ENCODE measurements at places on chromosomes 3 and 15.

GRCh38 chr15:101293122-101293521 lies 1.9 kb downstream of the SNRPA1 start:
- no peak for DNase-seq
- H3K27ac ChIP-seq = peak overlapping the region; percentile 97
- peaks cover 35% of the 10 kb centered on the region for H3K4me1 ChIP-seq
- no peaks in the 10 kb centered on the region for H3K27me3 ChIP-seq

GRCh38 chr15:93940226-93940625 lies 291.1 kb upstream of the MCTP2 start:
- no peaks in the 10 kb centered on the region for H3K4me1 ChIP-seq
- no peak overlapping the region for H3K4me3 ChIP-seq
- H3K27ac ChIP-seq = no peak overlapping the region
- no peaks in the 10 kb centered on the region for H3K36me3 ChIP-seq

DNA sequence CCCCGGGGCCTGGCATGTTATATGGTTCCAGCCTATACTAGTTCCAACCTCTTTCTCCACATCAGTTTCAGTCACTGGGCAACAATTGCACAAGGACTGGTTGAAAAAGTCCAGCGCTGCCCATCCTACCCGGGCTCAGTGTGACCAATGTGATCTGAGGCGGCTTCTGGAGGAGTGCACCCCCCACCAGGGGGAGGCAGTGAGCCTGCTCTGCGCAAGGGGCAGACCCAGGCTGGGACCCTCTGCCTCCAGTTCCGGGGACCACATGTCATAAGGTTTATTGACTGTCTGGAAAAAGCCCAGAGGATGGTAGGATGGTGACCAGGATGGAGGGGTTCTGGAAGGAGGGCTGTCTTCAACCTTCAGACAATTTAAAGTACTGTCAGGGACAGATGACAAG lies 25.6 kb upstream of the NR2E3 start:
- H3K27ac ChIP-seq = no peak overlapping the region
- no peaks in the 10 kb centered on the region for H3K36me3 ChIP-seq
- H3K4me1 ChIP-seq = peaks cover 7% of the 10 kb centered on the region
- DNase-seq = no peak

- no peaks in the 10 kb centered on the region for H3K27me3 ChIP-seq
- H3K27ac ChIP-seq = no peak overlapping the region
- no peaks in the 10 kb centered on the region for H3K4me1 ChIP-seq
- no peak for DNase-seq
- no peak overlapping the region for H3K4me3 ChIP-seq
Measured at GRCh38 chr15:35102186-35102585, 17.1 kb upstream of the NANOGP8 start.

- peaks cover 25% of the 10 kb centered on the region for H3K36me3 ChIP-seq
- no peak overlapping the region for H3K4me3 ChIP-seq
- H3K27me3 ChIP-seq = no peaks in the 10 kb centered on the region
- DNase-seq = no peak
- H3K4me1 ChIP-seq = no peaks in the 10 kb centered on the region
Measured at GRCh38 chr15:22827125-22827524, 11.3 kb upstream of the NIPA2 start.

- H3K4me3 ChIP-seq = no peak overlapping the region
- DNase-seq = no peak
- H3K4me1 ChIP-seq = peaks cover 3% of the 10 kb centered on the region
- H3K27me3 ChIP-seq = no peaks in the 10 kb centered on the region
Measured at GRCh38 chr15:48147358-48147757, 26.6 kb downstream of the SLC24A5 start.

- DNase-seq = no peak
- H3K36me3 ChIP-seq = peaks cover 2% of the 10 kb centered on the region
- H3K4me1 ChIP-seq = no peaks in the 10 kb centered on the region
- H3K27ac ChIP-seq = no peak overlapping the region
- peaks cover 10% of the 10 kb centered on the region for H3K27me3 ChIP-seq
Measured at GRCh38 chr15:89808160-89808870, 6.3 kb downstream of the ANPEP start.

- no peak overlapping the region for H3K4me3 ChIP-seq
- H3K4me1 ChIP-seq = peaks cover 3% of the 10 kb centered on the region
- H3K36me3 ChIP-seq = no peaks in the 10 kb centered on the region
- no peak for DNase-seq
- H3K27me3 ChIP-seq = peaks cover 4% of the 10 kb centered on the region
Measured at GRCh38 chr15:63340353-63340752, 41.3 kb downstream of the CA12 start.

DNA sequence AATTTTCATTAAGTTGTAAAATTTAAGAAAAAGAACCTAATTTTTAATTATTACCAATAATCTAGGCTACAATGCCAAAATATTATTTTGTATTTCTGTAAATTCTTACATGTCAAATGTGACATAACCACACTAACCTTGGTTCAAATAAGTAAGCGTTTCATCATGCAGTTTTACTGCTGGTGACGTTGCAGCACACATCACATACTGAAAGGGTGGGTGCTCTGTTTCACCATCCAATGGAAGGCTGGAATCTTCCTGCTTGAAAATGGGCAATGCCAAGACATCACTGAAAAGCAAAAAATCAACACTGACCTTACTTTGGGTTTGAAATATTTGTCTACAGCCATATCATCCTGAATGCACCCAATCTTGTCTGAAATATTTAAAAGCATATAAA lies 14.8 kb downstream of the UBP1 start:
- peaks cover 21% of the 10 kb centered on the region for H3K4me1 ChIP-seq

GRCh38 chr3:9067352-9067975 lies 104.2 kb upstream of the RAD18 start:
- peaks cover 15% of the 10 kb centered on the region for H3K27me3 ChIP-seq
- no peak overlapping the region for H3K27ac ChIP-seq
- H3K4me3 ChIP-seq = no peak overlapping the region
- peaks cover 2% of the 10 kb centered on the region for H3K36me3 ChIP-seq

- no peaks in the 10 kb centered on the region for H3K27me3 ChIP-seq
- no peak overlapping the region for H3K4me3 ChIP-seq
- peaks cover 35% of the 10 kb centered on the region for H3K4me1 ChIP-seq
- H3K27ac ChIP-seq = peak overlapping the region; percentile 45
- DNase-seq = no peak
Measured at GRCh38 chr3:16936233-16936632, 51.5 kb downstream of the PLCL2 start.

- peaks cover 58% of the 10 kb centered on the region for H3K4me1 ChIP-seq
- no peaks in the 10 kb centered on the region for H3K27me3 ChIP-seq
- peak overlapping the region; percentile 69 for H3K27ac ChIP-seq
Measured at GRCh38 chr3:121998611-121999473, 23.2 kb downstream of the ILDR1 start.

Data from memory B cell (primary cell).